ENCODE measurements at places on chromosomes 3 and 15.

- no peak for DNase-seq
These were observed 172.6 kb downstream of the PDCD6IP start for GRCh38 chr3:33971055-33971454.

GRCh38 chr3:151599103-151599672 is 134.5 kb upstream of the AADACL2 start:
- DNase-seq = no peak

DNA sequence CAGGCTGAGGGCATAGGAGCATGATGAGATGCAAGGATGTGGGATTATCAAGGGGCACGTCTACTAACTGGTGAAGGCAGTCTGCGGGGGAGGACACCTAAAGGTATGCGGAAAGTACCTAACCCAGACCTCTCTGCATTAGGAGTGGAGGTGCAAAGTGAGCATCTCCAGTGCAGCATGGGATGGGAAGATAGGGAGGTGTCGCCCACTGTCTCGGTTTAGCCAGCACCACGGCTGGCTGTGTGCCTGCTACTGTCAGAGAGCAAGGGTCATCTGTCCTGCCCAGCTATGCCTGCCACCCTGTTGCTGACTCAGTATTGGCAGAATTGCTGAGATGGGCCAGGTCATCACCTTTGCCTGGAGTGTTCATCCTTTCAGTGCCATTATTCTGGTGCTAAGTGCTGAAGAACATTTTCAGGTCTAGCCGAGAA is 40.1 kb downstream of the OXNAD1 start:
- DNase-seq = no peak

DNA sequence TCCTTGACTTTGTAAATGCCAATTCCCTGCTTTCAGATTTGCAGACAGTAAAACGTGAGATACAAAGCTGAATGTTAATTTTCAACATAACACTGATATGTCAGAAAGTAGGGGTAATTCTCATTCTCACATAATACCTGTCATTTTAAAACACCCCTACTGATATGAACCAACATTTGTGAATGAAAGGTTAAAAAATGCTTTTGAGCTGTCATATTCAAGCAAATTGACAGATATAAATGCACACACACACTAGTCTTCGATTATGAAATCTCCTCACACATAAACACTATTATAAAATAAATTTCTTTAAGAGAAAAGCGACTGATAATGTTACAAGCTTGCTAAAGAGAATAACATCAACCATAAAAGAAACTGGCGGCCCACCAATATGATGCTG is 128.8 kb downstream of the PEAK1 start:
- no peak for DNase-seq

DNA sequence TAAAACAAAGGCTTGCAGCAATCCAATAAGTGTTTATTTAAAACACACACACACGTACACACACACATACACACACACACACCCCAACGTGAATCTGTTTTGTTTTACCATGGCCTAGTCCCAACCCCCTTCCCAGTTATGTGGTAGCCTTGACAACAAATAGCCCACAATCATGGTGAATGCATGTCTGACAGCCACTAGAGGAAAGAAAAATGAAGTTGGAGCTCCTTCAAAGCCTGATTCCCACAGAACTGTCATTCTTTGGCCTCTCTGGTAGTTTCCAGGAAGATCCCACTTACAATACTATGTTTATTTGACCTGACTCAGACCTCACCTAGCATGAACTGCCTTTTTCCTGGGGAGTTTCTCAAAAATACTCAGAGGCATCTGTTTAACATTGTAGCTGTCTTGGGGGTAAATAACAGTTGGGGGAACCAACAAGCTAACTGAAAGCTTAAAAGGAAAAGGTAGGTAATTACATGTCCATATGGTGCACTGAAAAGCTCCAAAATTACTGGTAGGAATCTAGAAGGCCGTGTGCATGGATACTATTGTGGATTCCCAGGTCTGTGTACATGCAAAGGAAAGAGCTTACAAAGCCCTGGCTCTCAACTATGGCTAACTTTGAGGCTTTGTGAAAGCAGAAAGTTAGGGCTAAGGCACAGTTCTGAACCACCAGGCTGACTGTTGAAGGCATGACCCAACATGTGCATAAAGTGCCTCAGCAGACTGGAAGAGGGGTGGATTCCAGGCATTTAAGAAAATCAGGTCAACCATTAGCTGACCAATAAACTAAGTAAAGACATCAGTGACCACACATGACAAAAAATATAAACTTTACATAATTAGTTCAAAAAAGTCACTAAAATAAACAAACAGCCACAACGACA is 65.3 kb downstream of the FAIM start:
- no peak for DNase-seq

DNA sequence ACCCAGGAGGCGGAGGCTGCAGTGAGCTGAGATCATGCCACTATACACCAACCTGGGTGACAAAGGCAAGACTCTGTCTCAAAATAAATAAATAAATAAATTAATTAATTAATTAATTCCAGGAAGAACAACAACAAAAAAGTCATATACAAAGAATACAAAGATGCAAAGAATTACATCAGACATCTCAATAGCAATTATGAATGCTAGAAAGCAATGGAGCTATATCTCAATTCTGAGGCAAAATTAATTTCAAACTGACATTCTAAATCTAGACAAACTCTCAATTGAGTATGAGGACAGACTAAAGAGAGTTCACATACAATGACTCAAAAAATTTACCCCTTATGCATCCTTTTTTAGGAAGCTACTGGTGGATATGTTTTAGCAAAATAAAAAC is 69.6 kb upstream of the CTNNB1 start:
- no peak for DNase-seq

DNA sequence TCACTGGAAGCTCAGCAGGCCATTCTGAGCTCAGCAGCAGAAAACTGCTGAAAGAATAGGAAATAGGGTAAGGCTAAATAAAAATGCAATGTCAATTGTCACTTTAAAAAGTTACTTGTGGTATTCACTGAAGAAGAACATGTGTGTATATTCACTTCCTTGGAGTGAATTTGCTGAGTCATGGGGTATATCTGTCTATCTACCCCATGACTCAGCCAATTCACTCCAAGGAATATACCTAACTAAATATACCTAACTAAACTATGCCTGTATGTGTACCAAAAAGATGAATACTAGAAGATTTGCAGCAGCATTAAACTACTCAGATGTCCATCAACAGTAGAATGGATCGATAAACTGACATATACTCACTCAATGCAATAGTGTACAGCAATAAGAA is 69.5 kb upstream of the KCNAB1 start:
- DNase-seq = no peak
